Muscle of arm (tissue), 14 donors: ENCODE measurements at places on chromosomes 4 and X.

GRCh38 chrX:44234116-44234515 is 109.4 kb downstream of the EFHC2 start:
- no peak for DNase-seq

DNA sequence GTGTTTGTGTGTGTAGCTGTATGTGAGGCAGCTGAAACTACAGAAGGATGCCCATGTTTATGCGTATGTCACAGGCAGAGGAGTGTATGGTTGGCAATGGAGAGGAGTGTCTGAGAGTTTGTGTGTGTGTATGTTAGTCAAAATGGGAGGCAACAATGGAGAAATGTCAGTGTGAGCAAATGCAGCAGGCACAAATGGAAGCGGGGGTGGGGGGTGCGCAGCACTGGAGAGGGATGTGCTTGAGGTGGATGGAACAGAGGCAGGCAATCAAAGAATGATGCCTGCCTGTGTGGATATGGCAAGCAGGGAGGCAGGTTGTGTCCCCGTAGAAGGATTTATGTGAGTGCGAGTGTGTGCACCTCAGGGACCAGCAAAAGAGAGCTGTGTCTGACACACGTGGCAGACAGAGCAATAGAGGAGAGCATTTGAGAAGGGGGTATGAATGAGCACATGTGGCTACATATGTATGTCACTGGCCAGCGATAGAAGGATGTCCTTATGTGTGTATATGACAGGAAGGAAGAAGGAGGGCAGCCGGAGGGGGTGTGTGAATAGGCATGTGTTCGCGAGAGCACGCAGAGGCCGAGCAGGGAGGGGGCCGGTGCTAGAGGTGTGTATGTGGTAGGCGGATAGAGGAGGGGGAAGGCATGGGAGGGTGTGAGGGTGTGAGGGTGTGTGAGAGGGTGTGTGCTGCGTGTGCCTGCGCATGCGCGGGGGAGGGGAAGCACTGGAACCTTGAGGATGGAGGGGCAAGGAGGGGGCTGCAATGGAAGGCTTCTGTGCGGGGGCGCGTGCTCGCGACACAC is 1.1 kb downstream of the PJA1 start:
- no peak for DNase-seq

- DNase-seq = no peak
Measured at GRCh38 chrX:105460376-105460775, 239.9 kb upstream of the TEX13A start.

DNA sequence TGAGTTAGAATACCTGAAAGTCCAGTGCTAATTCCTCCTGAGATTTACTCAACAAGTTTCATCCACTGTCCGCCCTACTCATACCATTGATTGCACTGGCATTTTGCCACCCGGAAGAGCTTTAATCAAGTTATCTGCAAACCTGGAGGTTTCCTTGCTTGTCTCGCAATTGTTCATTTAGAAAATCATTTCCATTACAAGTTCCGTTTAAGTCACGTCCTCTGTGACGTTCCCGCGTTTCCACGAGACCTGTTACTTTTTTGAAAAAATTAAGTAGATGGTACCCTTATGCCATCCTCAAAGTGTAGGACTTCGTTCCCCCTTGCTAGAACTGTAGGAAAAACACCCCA is 761 bp upstream of the FRYL start:
- no peak for DNase-seq

DNA sequence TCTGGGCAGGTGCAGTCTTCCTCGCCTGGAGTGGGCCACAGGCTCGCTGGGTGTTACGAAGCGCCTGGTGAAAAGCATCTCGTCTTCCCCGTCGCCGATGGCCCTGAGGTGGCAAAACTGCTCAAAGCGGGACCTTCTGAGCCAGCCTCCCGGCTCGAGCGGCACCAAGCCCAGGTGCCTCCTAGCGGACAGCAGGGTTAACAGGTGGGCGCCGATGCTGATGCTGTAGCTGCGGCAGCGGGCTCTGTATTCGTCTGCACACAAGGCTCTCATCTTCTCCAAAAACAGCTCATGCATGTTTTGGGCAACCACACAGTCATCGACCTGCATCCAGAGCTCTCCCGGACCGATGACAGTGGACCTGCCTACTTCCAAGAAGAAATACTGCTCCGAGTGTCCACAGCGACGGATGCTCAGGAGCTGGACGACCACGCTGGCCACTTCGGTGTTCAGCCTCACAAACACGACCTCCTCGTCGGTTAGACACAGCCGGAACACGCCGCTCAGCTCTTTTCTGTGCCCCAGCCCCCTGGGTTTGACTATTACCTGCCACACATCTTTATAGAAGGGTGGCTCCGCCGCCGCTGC is 1.2 kb downstream of the IRS4 start:
- no peak for DNase-seq

DNA sequence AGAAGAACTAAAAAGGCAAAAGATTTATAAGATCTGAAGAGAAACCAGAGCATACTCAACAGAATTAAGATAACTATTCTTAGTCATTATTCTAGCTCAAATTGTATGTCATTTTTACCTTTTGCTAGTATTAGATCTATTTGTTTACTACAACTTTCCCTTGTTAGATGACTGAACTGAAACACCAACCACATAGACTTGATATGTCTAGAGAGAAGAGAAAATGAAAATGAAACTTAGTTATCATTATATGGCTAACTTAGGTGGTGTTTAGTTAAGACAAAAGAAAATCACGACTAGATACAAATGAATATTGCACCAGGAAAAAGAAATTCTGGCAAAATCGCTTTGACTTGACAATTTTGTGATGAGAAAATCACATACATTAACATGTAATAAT is 690.8 kb downstream of the PCDH18 start:
- DNase-seq = no peak

DNA sequence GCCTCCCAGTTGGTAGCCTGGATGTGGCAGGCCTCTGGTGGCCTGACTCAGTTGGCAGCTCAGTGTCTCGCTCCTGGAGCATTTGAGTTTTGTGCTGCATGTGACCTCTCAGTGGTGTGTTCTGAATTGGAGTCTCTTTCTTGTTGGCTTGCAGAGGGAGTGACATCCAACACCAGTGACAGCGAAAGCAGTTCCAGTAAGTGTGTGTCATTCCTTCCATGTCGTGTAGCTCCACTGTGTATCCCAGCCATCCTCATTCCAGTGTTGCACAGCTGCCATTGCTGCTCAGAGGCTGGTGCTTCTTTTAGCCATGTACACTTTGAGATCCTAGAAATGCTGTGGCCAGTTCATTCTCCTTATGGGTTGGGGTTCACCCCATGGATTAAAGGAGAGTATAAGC is 52.4 kb downstream of the DLG3 start:
- DNase-seq = no peak

GRCh38 chrX:39952989-39953388 is 144.8 kb downstream of the BCOR start:
- no peak for DNase-seq

GRCh38 chrX:17788439-17788838 is 51.1 kb downstream of the SCML1 start:
- DNase-seq = peak; percentile 7

DNA sequence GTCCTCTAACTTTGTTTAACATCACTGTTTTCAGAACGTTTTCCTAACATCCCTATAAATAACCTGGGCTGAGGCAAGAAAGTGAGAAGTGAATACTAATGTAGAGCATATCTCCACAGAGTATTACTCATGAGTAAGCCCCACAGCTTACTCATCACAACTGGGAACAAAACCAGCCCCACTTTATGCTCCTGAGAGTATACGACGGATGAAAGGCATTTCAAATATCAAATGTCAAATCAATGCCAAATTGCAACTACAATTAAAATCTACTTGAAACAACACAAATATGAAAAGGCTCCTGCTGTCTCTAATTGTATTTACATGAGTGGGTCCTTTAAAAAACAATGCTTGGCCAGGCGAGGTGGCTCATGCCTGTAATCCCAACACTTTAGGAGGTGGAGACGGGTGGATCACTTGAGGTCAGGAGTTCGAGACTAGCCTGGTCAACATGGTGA is 41.2 kb downstream of the SH3RF1 start:
- DNase-seq = no peak

DNA sequence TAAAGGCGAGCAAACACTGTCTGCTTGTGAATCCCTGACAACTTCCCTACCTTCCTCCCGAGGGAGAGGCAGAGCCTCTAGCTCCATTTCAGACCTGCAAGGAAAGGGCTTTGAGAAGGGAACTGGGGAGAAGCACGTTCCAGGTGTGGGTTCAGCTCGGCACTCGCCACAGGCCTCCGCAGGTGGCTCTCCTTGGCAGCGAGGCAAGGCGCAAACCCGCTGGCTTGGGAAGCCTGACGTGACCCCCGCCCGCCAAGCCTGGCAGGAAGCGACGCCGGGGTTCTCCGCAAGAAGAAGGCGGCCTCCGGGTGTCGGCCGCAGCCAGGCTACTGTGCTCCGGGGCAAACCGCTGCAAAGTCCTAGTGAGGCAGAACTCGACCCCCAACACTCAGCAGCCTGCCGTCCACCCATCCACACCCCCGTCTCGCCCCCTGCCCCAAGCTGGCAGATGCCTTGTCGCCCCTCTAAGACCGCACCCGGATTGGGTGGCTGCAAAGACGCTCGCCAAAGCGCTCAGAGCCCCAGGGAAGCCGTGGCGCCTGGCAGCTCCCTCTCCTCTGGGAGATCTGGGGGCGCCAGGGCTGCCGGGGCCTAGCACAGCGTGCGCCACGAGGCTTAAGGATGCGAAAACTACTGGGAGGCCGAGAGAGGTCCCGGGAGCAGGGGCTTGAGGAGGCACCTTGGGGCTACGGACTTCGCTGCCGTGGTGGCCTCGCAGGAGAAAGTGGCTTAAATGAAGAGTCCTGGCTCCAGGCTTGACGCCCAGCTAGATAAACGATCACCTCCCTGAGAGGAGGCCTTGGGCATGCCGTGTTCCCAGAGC is 21.8 kb downstream of the NKX3-2 start:
- no peak for DNase-seq
